Fibroblast of villous mesenchyme (primary cell): ENCODE measurements at places on chromosomes 1 and 21.

GRCh38 chr1:30232288-30232899 is 491.0 kb downstream of the MATN1 start:
- no peak for DNase-seq

DNA sequence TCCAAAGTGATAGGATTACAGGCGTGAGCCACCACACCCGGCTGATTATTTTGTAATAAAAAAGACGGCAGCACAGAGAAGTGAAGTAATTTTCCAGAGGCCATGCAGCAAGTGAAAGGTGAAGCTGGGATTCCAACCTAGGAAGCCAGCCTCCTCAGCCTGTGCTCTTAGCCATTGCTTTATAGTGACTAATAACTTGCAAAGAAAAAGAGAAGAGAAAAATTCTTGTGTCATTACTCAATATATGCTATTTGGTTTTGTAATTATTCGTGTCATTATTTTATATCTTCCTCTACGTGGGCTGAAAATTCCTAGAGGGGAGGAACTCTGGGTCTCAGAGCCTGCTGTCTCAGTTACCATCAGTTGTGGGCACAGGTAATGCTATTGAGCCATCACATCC is 1.6 kb upstream of the IER5 start:
- DNase-seq = peak; percentile 63

DNA sequence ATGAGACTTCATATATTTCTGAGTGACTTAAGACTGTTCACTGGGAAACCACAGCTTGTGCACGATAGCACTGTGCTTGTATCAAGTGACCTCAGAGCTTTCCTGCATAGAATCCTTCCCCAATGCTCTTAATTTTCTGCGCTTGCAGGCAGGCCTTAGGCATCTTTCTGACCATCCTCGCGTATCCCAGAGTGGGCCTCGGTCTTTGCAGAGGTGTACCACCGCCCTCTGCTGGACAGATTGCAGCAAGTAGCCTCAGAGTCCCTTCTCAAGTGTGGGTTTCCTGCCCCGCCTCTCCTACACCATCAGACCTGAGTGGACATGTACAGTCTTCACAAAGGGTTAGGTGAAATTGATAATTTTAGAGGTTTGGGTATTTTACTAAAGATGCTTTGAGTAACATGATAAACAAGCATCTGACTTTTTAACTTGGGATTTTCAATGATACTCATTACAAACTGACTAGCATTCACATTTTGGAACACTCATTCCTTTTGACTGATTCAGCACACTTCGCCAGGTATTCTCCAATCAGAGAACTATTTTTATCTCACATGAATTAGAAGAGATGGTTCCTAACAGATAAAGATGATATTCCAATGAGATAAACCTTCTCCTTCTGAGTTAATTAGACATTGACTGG is 246.5 kb upstream of the USP25 start:
- peak; percentile 86 for DNase-seq

- peak; percentile 57 for DNase-seq
Measured at GRCh38 chr1:109933856-109934711, 23.4 kb downstream of the CSF1 start.

DNA sequence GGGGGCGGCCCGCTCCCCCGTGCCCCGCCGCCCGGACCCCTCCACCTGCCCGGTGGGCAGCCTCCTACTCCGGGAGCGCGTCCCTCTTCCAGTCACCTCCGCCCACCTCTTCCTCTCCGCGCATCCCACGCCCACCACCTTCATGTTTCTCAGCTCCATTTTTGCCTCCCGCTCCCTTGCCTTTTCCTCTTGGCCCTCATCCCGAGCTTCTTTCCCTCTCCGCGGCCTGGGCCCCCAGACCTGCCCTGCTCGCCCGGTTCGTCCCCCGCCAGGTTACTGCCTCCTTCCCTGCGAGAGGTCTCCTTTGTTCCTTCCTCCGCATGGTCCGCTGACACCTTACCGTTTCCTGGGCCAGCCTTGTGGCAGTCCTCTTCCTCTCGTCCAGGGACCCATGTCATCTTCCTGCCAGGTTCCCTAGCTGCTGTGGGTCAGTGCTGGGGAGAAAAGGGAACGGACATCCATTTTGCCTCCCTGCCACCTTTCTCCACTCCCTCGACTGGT is 563 bp downstream of the QSOX1 start:
- no peak for DNase-seq

DNA sequence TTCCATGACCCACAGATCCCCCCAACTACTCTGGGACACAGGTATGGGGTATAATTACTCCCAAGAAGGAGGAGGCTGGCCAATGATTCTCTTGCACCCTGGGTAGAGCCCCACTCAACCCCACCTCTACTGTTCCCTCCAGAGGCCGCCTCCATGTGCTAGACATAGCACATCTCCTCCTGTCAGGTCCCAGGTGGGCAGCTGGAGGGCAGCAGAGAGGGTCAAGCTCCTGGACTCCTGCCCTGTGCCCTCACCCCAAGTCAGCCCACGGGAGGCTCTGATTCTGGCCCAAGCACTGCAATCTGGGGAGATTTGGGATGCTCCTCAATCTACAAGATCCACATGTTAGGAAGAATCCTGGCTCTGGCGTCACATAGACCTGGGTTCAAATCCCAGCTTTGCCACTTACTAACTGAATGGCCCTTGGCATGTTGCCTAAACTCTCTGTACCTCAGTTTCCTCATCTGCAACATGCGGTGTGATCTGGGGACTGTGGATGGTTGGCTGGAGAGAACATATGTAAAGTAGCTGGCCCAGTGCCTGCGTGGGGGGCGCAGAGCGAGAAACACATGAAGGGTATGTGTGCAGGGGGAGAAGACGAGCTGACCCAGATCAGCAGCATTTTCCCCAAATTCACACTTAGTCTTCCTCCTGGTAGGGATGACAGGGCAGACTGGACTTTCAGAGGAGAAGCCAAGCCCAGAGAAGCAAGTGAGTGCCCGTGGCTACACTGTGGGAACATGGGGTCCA is 23.2 kb downstream of the TNNT2 start:
- no peak for DNase-seq

DNA sequence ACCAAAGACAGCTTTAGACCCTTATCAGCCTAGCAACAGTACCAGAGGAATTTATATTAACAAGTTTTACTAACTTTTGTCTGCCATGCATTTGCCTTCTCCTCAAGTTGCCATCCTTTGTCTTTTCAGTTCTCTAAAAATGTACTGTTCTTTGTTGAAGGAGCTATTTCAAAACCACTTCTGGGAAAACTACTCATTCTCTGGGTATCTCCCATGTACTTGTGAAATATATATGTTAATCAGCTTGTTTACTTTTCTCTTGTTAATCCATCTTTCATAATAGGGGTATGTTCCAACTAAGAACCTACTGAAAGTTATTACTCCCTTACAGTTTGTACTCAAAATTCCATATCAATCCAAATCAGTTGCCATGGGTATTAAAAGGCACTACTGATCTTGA is 16.3 kb downstream of the DPYD start:
- peak; percentile 61 for DNase-seq

GRCh38 chr1:53850082-53850673 is 12.1 kb upstream of the NDC1 start:
- no peak for DNase-seq

GRCh38 chr1:38730511-38731397 is 128.8 kb downstream of the RRAGC start:
- DNase-seq = peak; percentile 69

- no peak for DNase-seq
Measured at GRCh38 chr1:180837020-180837419, 75.7 kb upstream of the KIAA1614 start.

DNA sequence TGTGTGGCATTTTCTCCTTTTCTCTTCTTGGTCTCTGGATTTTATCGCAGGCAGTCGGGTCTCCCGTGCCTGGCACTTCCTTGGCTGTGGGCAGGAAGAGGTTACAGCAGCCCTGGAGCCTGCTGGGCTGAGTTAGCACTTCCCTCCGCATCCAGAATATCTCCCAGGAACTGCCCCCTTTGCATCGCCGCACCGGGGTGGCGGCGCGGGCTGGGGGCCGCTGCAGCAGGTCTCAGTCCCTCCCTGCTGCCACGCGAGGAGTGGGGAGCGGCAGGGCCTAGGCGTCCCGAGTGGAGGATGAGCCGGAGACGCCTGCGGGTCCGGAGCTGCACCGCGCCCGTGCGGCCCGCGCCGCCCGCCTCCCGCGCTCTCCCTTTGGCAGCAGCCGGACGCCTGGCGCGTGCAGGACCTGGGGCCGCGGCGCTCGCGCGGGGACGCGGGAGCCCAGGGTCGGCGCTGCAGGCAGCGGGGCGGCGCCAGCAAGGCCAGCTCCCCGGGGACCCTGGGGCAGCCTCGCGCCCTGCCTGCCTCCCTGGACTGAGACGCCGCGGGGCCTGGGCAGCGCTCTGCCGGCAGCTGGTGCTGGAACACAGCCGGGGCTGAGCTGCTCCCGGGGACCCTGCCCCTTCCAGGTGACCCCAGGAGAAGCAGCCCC is 192.8 kb downstream of the PRDM2 start:
- no peak for DNase-seq

DNA sequence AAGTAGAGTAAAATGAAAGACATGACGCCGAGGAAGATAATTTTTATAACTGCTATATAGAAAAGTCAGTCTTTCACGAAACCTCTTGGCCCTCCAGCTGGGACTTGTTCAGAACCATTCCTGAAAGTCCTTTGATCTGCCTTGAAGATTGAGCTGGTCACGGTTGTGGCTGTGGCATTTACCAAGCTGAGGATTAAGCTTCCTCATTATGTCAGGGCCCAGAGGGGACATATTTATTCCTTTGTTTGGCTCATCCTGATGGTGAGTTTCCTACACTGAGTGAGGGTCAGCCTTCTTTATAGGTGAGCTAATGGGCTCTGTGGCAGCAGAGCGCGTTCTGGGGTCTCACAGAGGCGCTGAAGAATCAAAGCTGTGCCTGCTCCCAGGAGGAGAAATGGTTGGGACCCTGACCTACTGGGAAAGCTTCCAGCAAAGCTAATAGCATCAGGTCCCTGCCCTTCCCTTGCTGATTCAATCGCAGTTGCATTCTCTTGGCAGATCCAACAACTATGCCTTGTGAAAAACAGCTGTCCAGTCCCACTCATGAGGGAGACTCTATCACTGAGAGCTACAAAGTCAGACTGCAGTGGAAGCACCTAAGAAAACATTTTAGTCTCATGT is 43.2 kb upstream of the PBX1 start:
- no peak for DNase-seq

DNA sequence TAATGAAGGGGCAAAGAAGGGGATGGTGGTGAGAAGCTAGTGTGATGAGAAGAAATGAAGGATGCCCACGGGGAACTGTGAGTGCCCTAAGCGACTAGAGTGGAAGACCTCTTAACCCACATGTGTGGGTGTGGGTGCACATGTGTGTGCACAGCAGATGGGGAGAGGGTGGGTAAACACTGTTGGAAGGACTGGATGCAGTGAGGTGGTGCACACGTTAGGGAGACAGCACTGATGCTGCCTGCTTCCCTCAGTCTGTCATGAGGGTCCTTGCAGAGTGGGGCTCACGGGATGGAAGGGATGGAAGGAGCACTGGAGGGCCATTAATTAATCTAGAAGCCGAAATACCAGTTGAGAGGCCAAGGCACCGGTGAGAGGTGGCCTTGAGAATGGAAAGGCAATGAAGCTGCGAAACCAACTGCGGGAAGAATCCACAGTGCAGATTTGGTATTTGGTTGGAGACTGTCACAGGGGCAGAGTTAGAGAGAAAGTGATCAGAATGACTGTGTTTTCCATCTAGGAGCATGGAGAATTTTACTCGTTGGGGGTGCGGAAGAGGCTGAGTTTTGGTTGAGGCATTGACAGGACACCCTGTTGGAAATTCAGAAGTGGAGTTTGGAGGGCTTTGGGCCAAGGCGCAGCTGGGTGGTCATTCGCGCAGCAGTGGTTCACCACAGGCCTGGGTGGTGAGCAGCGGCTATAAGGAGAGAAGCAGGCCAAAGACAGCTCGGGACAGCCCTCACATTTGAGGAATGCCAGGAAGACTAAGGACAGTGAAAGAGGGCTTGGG is 15.8 kb downstream of the RCSD1 start:
- DNase-seq = no peak

- DNase-seq = no peak
Measured at GRCh38 chr1:57594002-57594401, 170.1 kb upstream of the DAB1 start.

DNA sequence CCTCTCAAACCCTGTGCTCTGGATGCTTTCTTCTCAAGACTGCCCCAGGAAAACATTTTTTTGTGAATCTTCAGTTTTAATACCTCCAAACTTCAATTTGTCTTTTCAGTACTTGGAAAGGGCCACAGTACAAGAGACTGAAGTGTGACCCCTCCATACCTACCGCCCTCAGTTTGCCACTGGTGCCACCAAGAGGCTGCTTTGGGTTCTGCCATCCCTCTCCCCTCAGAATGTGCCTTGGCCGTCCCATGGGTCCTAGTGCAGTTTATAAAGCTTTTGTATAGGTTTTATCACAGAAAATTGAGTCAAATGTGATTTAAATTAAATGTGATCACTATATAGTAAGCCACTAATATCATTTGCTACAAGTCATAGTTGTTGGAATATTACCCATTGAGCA is 60.8 kb upstream of the PGD start:
- DNase-seq = peak; percentile 47

DNA sequence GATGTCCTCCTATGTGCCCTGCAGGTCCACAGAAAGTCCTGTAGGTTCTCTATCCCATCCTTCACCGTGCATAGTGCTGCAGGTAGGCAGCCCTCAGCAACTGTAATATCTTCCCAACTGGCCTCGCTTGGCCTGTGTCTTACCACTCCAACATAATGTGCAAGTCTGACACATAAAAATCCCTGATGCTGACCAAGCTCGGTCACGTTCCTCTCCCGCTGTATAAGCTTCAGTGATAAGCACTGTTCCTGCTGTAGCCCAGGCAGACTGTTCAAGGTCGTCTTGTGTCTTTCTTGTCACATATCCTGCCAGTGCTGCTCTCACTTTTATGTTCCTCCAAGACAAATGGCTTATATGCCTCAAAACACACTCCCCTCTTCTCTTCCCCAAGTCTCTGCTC is 19.4 kb upstream of the KCNE1 start:
- DNase-seq = no peak

GRCh38 chr1:235999259-235999925 is 65.5 kb downstream of the NID1 start:
- peak; percentile 96 for DNase-seq

DNA sequence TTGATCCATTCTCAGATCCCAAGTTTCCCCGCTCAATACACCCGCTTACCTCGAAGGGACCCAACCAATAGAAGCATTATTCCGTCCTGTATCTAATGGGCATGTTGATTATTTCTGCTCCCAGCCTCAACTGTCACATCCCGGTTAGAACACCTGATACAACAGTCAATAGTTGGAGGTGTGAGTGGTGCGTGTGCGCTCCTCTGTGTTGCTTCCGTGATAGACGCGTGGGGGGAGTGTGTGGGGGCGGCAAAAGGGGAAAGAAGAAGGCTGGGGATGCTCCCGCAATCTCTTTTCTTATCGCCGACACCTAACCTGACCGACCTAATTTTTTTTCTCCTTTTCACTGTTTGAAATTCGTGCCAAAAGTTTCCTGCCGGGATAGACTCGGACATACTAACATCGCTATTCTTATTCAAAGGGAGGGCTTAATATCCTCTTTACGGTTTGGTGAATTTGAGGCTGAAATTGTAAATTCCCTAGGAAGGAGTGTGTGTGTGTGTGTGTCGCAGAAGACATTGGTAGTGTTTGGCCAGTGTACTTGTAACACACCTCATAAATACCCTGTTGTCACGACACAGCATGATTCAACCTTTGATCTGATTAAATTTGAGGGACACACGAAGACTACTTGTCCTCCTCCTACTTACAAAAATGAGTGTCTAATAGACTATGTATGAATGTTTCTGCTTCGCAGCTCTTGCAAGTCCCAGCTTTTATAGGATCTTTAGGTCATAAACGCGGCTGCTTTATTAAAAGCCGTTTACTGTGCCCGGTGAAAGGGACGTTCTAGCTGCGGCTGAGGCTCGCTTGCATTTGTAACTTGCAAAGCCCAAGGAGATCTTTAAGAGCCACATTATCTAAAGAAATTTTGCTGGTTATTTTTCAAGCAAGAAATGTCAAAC is 1.5 kb upstream of the PROX1 start:
- no peak for DNase-seq

- DNase-seq = peak; percentile 64
Measured at GRCh38 chr21:46082963-46083790, 14.7 kb upstream of the COL6A2 start.
